ENCODE measurements at places on chromosomes 12 and 14.

GRCh38 chr12:101780599-101780998 lies 41.3 kb upstream of the SYCP3 start:
- ATAC-seq: no peak

DNA sequence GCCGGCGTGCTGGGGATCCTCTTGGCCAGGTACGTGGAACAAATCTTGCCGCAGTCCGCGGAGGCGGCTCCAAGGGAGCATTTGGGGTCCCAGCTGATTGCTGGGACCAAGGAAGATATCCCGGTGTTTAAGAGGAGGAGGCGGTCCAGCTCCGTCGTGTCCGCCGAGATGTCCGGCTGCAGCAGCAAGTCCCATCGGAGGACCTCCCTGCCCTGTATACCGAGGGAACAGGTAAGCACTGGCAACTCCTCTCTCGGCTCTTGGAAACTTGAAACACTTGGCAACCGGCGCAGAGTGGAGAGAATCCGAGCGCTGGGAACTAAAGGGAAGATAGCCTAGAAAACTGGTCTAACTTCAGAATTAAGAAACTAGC lies 1.7 kb downstream of the PDE3A start:
- ATAC-seq: no peak

GRCh38 chr14:24060984-24061913 lies 9.4 kb downstream of the CARMIL3 start:
- no peak for ATAC-seq

DNA sequence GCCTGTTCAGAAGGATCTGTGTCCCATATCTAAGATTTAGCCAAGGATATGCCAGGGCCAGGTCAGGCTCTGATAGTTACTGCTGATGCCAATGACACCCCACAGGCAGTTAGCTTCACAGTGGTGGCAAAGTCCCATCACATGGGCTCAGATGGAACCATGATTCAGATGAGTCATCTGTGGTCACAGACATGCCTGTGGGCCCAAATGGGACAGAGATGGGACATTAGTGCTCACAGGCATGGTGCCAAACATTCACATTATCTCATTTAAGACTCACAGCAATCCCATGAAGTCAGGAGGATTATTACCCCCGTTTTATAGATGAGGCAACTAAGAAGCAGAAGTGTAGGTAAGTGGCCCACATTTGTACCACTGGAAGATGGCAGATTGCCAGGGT lies 207.8 kb downstream of the DPF3 start:
- ATAC-seq: peak; percentile 11

DNA sequence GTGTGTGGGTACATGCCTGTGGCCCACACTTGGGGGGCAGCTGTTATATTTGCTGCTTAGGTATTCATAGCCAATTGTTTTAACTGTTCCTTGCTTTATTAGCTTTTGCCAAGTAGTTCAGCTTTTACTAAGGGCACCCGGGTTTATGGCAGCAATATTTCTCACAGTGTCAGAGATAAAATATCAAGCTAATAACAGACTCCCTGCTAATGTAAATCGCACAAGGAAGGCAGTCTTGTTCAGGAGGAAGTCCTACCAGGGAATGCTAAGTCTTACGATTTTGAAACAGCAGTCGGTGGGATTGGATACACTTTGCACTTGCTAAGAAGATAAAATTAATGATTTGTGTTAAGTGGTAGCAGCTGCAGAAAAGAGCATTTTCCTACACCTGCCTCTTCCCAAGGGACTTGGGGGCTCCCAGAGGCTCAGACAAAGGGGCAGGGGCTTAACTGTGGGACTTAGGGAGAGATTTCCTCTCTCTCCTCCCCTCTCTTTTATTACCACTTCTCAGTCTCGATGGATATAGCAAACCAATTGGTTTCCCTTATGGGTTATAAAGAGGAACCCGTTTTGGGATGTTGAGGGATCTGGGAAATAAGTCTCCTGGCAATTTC lies 175.1 kb downstream of the NRXN3 start:
- peak; percentile 26 for ATAC-seq

DNA sequence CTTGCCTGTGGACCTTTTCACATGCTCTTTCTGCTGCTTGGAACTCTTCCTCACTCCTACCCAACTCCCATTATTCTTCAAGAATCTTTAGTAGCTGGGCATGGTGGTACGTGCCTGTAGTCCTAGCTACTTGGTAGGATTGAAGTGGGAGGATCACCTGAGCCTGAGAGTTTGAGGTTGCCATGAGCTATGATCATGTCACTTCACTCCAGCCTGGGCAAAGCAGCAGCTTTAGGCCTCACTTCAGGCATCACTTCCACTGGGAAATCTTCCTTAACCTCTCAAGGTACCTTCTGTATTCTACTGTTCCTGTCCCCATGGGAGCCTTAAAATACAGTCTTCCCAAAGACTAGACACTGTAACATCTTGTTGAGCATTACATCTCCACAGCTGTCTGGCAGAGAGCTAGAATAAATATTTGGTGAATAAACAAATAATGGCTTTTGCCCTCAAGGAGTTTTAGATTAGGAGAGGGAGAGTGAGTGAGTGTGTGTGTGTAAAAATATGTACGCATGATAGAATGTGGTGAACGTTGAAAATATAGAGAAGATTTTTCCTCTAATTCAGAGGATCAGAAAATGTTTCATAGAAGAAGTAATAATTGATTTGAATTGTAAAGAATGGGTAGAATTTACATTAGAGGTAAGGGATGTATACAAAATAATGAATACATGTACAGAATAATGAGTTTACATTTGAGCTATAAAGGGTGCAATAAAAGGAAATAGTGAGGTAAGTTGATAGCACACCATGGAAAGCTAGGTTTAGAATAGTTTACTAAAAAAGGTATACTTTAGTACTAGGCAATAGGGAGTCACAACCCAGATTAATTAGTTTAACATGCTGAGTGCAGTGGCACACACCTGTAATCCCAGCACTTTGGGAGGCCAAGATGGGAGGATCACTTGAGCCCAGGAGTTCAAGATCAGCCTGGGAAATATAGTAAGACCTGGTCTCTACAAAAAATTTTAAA lies 29.2 kb upstream of the BMAL2 start:
- no peak for ATAC-seq

- ATAC-seq: peak; percentile 55
These were observed 70.2 kb downstream of the HECTD1 start for GRCh38 chr14:31137214-31137889.

- no peak for ATAC-seq
These were observed 540.0 kb downstream of the RERGL start for GRCh38 chr12:17550011-17550410.

GRCh38 chr12:56670836-56671235 lies 17.2 kb downstream of the PTGES3 start:
- no peak for ATAC-seq

DNA sequence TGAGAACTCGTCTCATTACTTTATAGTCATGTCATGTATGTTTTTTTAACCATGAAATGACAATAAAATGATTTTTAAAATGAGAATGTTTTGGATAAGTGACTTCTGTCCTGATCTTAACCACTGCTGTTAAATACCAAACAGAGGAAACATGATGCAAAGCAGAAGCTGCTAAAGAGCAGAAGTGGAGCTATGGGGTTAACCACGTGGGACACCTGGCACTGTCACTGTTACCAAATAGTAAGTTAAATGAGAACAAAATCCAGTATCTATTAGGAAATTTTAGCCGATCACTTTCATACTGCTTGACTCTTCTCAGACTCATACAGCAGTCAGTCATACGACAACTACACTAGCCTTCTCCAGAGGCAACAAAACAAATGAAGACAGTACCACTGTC lies 82.4 kb downstream of the SCAF11 start:
- no peak for ATAC-seq

DNA sequence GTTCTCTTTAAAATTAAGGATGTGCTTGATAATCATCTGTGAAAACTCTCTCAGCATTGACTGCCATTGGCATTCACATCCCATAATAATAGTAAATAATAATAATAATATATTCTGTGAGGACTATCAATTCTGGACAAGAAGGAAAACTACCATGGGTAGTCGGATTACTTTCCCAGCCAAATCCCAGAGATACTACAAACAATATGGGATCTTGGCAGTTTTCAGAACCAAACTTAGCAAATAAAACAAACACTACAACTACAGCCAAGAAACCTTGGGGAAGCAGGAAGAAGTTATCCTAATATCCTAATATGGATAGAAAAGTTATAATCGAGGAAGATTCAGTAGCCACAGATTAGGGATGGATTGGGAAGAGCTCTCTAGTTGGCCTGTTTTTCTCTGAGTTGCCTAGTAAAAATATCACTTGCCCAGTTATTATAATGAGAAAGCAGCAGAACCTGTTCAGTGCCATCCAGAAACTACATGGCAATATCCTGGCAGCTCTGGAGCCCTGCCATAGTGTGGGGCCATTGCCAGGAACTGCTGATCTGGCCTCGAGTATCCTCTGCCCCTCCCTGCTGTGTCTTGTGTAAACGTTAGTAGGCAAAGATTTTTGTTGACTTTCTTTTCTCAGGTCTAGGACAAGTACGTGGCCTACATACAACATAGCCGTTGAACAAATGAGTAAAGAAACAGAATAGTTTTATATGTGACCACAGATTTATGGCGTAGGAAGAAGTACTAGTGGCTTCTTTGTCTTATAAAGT lies 193.5 kb downstream of the SLC2A13 start:
- ATAC-seq: no peak

Measured in motor neuron (in vitro differentiated cells).